ENCODE measurements at places on chromosomes 12 and 14.

GRCh38 chr12:113463746-113464451 lies 7.8 kb downstream of the LHX5 start:
- no peak for DNase-seq

- no peak for DNase-seq
Measured at GRCh38 chr12:46553911-46554310, 181.3 kb upstream of the SLC38A2 start.

- no peak for DNase-seq
Measured at GRCh38 chr12:64001439-64001838, 156.9 kb downstream of the SRGAP1 start.

GRCh38 chr12:15525441-15525840 lies 203.1 kb downstream of the PTPRO start:
- no peak for DNase-seq

GRCh38 chr12:56040963-56041551 lies 661 bp upstream of the RPS26 start:
- no peak for DNase-seq

GRCh38 chr12:50545786-50546185 lies 41.0 kb downstream of the DIP2B start:
- no peak for DNase-seq

DNA sequence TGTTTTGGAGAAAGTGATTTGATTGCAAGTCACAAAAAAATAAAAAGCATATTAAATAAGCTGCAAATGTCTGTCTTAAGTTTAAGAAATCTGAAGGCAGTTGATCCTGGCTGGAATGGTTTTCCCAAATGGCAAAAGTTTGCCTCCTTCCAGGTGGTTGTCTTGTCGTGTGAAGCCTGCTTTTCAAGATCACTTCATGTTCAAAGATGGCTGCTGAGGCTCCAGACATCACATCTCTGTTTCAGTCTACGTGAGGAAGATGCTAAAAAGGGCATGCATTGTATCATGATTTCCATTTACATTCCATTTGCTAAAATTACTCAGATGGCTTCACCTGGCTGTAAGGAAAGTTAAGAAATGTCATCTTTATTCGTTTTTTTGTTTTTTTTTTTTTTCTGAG lies 31.6 kb upstream of the HMGA2 start:
- DNase-seq = no peak

- DNase-seq = no peak
Measured at GRCh38 chr14:100775831-100776591, 49.3 kb downstream of the DLK1 start.

- no peak for DNase-seq
Measured at GRCh38 chr12:82886671-82887340, 200.1 kb downstream of the TMTC2 start.

GRCh38 chr12:6198556-6198955 lies 1.6 kb upstream of the CD9 start:
- no peak for DNase-seq

- no peak for DNase-seq
Measured at GRCh38 chr14:24428628-24429394, 657 bp downstream of the CBLN3 start.

DNA sequence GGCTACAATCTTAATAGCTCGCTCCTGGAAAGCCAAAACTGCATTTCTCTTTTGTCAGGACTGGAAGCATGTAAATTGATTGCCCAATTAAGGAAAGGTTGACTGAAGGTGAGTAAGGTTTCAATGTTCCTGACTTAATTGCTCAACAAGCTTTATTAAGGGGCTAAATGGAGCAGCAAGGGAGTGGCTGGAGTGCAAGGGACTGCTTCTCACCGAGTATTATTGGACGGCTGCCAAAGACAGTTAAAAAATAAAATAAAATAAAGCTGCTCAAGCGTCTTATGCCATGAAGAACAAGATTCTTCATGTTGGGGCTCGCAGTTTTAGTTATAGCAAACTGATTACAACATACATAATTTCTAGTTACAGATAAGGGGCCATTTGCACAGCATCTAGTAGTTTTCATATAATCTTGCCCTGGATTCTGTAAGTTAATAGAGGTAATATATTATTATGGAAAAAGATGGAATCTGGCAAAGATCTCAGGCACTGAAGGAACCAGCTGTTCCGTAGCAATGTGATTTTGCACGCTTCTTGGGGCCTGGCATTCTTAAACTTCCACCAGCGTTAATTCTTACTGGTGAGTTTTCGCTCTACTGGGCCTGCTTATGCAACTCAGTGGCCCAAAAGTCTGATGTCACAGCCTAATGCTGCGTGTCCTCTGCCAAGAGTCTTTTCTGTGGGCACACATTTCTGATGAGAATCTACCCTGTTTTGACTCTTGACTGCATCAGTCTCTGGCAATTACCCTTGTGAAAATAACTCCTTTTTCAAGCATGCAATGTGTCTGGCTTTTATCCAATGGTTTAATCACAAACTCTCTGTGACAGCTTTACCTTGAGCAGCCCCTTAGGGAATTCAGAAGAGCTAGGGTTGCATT lies 108.5 kb downstream of the SLC38A1 start:
- no peak for DNase-seq

GRCh38 chr14:103423050-103423461 lies 37.8 kb downstream of the MARK3 start:
- no peak for DNase-seq

DNA sequence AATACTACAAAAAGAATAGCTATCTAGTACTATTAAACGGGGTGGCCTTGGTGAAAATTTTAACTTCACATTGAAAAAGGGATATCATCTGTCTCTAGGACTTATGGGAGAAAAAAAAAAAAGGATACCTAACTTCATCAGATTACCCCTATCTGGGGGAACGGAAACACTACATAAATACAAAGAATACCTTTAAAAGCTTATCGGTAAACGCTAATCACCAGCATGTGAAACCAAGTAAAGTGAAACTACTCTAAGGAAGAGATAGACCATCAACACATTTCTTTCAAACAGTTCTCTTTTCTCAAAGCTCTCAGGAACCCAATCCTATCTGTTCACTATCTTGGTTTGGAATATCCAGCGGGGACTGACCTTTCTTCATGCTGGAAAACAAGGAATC lies 3.5 kb downstream of the KICS2 start:
- no peak for DNase-seq

DNA sequence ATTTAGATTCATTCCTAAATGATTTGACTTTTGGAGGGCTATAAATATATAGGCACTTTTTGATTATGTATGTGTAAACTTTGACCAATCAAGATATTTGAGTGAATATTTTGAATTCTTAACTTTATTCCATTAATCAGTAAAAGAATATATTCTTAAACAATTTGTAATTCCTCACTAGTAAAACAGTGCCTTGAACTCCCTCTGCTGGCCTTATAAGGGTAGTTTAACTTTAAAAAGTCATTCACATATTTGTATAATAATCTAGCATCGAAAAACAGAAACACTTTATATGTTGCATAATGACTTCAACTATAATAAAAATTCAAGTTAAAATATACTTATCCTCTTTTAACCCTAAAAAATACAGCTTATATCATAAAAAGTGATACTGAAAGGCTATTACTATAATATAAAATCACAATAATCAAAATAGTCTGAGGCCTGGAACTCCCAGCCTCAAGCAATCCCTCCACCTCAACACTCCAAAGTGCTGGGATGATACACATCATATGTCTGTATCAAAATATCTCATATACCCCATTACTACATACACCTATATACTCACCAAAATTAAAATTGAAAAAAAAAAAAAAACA lies 31.2 kb downstream of the CCDC59 start:
- peak; percentile 8 for DNase-seq

- DNase-seq = no peak
Measured at GRCh38 chr12:23209793-23210192, 584.8 kb downstream of the ETNK1 start.

- DNase-seq = no peak
Measured at GRCh38 chr12:109109746-109110350, 6.5 kb upstream of the ACACB start.

GRCh38 chr12:47712171-47712570 lies 6.3 kb upstream of the RPAP3 start:
- DNase-seq = no peak
